ENCODE measurements at places on chromosomes 16 and 17. TPM values are rescaled to one million over a fixed set of nuclear protein-coding genes. Genes with fewer than 3 reads are reported as not detected.
A peak's percentile ranks its signal among the peaks of the same experiment; 100 is the strongest.

- DNase-seq = no peak
These were observed 371.9 kb downstream of the HS3ST3B1 start for GRCh38 chr17:14672830-14673229.

DNA sequence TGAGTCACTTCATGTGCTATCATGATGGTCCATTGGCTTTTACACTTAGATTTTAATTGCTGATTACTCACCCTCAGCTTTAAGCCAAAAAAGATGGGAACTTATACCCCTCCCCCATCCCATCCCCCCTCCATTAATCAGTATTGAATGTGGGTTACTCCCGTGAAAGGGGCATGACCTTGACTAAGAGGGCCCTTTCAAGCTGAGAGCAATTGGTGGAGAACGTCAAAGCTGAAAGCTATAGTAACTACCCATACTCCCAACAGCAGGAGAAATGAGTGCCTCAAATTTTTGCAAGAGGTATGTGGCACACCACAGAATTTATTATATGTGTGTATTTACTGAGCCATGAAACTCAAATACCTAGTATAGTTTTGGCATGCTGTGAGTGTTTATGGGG lies 99.7 kb upstream of the CDH8 start:
- no peak for DNase-seq

- no peak for DNase-seq
These were observed 54.5 kb upstream of the HLF start for GRCh38 chr17:55210292-55210691.

DNA sequence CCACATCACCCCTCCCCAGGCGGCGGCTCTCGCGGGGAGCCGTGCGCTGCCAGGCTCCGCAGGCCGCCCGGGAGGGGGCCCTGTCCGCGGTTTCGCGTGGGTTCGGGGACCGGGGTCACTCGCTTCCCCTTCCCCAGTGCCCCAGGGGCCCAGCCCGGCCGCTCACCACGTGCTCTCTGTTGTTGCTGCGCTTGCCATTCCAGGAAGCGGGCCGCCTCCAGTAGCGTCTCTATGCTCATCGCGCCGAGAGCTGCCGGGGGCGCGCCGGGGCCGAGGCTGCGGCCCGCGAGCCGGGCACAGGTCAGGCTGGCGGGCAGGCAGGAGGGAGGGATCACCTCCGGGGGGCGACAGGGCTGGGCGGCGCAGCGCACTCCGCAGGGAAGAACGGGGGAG lies 390 bp downstream of the MNT start:
- DNase-seq = peak; percentile 70

DNA sequence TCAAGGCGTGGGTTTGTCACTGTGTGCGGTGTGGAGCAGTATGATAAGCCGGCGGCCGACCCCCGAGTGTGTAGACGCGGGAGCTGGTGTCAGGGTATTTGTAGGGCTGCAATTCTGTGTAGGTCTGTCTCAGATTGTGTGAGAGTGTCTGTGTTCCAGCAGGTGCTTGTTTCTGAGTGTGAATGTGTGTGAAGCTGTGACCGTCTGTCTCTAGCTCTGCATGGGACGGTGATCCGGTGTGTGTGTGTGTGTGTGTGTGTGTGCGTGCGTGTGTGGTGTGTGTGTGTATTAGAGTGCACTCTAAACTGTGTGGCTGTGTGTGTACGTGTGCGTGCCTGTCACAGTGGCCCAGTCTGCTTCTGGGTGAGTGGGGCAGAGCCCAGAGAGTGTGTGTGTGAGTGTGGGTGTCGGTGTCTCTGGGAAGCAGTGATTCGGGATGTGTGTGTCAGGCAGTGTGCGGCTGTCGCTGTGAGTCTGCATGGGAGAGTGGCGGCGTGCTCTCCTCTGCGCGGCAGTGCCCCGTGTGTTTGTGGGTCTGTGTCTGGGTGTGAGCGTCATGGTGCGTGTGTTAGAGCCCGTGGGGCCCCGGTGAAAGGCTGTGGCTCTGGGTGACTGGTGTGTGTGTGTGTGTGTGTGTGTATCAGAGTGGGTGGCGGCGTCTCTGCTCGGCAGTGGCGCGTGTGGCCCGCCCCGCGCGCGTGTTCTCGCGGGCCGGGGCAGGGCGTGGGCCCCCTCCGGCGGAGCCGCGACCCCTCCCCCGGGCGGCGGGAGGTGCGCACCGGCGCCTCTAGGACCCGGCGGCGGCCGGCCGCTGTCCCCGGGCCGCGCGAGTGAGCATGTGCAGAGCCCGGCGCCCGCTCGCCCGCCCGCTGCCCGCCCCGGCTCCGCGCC lies at the start of gene WSCD1:
Gene WSCD1 (plus strand): TSS at position 841 of the 891 bp plus-strand sequence. CDS start 10,280 bp downstream, outside the sequence.
- peak; percentile 13 for DNase-seq

- DNase-seq = no peak
These were observed 62.6 kb upstream of the CACNG5 start for GRCh38 chr17:66772148-66772812.

DNA sequence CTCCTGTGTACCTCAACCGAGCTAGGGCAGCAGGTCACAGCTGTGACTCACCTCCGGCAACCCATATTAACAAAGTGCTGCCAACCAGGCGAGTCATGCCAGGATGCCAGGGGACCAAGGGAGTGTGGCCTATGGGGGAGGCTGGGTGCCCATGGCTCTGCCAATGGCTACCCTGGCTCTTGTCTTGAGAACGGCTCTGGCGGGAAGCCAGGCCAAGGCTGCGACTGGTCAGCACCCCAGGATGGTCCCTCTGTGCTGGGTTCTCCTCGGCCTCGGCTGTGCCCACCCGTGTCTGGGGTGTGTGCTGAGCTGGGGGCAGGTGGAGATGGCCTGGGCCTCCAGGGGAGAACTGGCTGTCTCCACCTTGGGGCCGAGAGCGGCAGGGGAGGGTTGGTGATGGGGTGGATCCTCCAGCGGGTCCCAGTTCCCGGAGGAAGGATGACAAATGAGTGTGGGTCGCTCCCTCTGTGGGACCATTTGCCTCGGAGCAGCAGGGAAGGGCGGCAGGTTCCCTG lies 75.8 kb downstream of the MRC2 start:
- peak; percentile 32 for DNase-seq

- DNase-seq = no peak
These were observed 7.6 kb downstream of the PITPNA start for GRCh38 chr17:1554751-1555540.

Gene LLGL1
- total RNA-seq = 15.0 TPM

Gene PIP4K2B
- total RNA-seq = 33.4 TPM

Gene KRTAP2-3
- total RNA-seq = not detected

Gene NXN
- total RNA-seq = 0.33 TPM

Gene CCL3
- 8.3 TPM for total RNA-seq
